ENCODE measurements at places on chromosomes 7 and 10.

DNA sequence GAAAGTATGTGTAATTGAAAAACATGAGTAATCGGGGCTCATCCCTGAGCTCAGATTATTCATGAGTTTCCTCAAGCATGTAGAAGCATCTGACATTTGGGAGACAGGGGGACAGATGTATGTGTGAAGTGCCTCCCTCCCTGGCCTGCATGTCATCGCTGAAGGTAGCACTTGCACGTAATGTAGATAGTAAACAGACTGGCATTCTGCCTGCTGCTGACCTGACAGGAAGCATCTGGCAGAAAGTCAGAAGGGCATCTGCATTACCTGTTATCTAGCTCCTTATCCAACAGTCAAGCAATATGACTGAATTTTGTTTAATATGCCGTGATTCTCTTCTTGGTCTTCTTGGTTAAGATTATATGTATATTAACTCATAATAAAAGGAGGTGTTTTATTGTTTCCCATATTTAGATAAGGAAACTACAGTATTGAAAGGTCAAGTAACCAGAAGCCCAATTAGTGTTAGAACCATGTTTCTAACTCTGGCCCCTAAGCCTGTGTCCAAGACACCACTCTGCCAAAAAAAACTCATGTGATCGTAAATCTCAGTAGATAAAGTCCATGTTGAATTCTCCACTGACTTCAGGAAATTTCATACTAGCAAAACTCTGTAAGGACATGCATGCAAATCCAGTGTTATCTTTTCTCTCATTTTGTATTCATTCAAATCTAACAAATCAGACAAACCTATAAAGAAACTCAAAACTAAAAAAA, 918.1 kb upstream of the MBL2 start:
- no peak for DNase-seq

GRCh38 chr10:46231087-46231486, 55.7 kb upstream of the ANTXRL start:
- DNase-seq, result no peak

DNA sequence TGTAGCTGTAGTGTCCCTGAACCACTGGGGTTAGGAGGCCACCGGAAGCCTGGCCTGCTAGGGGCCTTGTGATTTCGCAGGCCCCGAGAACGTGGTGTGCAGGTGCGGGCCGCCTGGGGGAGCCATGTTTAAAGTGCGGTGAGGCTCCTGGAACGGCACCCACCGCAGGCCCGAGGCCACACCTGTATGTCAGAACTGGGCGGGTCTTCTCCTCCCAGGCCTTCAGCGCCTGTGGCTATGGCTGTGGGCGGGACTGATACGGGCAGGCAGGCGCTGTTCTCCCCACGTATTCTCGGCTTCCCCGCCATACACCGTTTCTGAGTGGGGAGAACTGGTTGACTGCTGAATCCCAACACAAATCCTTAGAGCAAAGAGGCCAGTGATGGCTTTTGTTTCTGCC, 74.8 kb downstream of the DNAJB6 start:
- no peak for DNase-seq

GRCh38 chr7:117132321-117133120, 179.2 kb downstream of the ST7 start:
- DNase-seq, result no peak

- no peak for DNase-seq
These were observed 52.1 kb upstream of the NME8 start for GRCh38 chr7:37796138-37796775.

DNA sequence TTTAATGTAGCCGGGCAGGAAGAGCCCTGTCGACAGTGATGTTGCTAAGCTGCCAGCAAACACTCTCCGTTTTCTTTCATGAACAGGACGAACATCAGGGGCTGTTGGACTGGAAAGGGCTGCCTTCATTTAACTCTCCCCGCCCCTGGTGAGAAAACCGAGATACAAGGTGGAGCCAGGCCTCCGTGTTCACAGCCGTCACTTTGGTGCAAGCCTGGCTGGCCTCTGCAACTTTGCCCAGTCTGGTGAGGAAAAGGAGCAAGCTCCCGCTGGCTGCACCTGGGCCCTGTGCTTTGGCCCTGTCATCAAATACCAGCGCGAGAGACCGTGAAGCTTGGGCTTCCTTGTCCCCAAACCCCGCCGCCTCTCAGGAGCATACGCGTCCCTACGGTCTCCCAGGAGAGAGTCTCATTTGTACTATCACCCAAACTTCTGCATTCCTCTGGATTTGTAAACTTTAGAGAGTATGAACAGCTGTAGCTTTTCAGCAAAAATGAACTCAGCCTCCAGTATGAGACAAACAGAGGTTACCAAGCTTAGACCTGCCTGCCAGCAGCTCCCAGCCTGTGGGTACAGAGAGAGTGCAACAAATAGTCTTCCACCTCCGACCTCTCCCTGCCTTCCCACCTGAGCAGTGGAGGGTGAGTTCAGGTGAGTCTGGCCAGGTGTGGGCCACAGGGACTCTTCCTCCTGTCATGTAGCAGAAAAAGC, 445.3 kb upstream of the MGMT start:
- no peak for DNase-seq

DNA sequence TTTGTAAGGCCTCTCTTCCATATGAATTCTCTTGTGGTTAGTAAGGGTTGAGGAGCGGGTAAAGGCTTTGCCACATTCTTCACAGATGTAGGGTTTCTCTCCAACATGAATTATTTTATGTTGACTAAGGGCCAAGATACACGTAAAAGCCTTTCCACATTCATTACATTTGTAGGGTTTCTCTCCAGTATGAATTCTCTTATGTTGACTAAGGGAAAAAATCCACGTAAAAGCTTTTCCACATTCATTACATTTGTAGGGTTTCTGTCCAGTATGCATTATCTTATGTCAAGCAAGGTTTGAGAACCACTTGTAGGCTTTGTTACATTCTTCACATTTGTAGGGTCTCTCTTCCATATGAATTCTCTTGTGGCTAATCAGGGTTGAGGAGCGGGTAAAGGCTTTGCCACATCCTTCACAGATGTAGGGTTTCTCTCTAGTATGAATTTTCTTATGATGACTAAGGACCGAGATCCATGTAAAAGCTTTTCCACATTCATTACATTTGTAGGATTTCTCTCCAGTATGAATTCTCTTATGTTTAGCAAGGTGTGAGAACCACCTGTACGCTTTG, 493.0 kb downstream of the ZNF479 start:
- no peak for DNase-seq

- no peak for DNase-seq
These were observed 38.9 kb downstream of the ADAMTS14 start for GRCh38 chr10:70711177-70711576.

GRCh38 chr7:16647435-16647960, 1.5 kb downstream of the BZW2 start:
- no peak for DNase-seq

- peak; percentile 53 for DNase-seq
These were observed at the start of gene SFXN2 for GRCh38 chr10:102714621-102715455. TSS of gene SFXN2 (plus strand) at chr10:102714636. CDS start at chr10:102726637, 12,001 bp downstream.

GRCh38 chr10:21519941-21520436, 5.5 kb downstream of the SKIDA1 start:
- no peak for DNase-seq

DNA sequence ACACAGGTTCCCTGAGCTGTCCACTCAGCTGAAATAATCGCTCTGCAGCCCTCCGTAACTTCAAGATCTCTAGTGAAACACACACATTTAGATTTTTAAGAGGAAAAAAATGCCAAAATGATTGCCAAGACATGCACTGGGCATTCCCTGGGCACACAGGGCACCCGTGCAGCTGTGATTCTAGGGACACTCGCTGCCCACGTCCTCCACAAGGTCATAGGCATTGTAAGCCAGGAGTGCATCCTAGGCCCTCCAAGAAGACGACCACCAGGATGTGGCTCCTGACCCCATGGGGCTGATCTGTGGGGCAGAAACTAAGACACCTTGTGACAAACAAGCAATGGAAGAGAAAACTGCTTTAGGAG, 563.3 kb downstream of the PTPRN2 start:
- DNase-seq, result no peak

DNA sequence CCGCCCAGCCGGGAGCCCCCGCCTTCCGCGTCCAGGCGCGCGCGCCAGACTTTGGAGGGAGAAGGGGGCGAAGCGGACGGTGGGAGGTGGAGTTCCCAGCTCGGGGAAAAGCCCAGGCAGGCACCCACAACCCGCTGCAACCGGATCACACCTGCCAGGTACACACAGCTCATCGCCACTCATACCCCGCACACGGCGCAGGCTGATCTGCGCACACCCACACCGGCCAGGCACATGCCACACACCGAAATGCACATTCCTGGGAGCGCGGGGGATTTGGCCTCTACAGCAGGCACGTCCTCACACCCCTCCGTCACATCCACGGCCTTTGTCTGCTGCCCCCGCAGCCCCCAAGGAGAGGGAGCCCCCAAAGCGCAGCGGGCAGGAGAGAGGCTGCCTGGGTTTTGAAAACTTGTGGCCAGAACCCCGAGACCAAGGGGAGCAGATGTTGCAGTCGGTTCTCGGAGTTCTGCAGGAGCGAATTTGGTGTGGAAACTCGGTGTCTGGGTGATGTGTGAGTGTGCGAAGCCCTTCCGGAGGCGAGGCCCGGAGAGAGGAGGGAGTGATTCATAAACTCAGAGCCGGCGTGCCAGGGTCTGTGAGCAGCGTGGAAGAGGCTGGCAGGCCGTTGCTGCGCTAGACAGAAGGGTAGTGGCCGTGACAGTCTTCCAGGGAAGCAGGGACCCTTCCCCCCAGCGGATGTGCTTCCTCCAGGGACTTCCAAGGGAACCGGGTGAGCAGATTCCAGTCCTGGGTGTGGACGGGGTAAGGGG, 734 bp downstream of the CHST3 start:
- no peak for DNase-seq

- peak; percentile 71 for DNase-seq
These were observed 165.1 kb downstream of the GLRX3 start for GRCh38 chr10:130301021-130301892.

DNA sequence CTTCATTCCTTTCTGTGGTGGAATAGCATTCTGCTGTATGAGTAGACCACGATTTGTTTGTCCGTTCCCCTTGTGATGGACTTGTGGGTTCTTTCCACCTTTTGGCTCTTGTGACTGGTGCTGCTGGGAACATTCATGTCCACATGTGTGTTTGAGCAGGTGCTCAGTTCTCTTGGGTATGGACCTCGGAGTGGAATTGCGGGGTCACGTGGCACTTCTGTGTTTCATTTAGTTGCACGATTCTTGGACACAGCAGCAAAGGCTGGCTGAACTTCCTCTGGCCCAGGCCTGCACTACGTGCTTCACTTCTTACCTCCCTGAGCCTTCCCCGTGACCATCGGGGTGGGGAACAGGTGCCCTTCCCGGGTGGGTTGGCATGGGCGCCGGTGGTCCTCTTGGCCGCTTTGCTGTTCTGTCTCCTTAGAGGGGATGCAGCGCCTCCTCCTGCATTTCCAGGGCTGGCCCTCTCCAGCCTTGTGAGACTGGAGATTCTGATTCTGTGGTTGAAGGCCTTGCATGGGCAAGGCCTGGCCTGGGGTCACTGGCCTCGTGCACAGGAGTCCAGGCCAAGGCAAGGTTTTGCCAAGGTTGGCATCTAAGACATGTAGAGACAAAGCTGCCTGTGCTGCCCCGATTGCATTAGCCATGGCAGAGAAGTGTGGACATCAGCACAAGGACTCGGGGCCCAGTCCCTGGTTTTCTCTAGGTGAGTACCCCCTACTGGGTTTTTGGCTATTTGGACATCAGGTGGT, 25.1 kb downstream of the DOCK1 start:
- DNase-seq, result no peak

GRCh38 chr7:25459057-25459456, 230.8 kb upstream of the NPVF start:
- DNase-seq, result no peak

GRCh38 chr10:31146491-31147209, 115.0 kb upstream of the ZNF438 start:
- DNase-seq, result no peak

DNA sequence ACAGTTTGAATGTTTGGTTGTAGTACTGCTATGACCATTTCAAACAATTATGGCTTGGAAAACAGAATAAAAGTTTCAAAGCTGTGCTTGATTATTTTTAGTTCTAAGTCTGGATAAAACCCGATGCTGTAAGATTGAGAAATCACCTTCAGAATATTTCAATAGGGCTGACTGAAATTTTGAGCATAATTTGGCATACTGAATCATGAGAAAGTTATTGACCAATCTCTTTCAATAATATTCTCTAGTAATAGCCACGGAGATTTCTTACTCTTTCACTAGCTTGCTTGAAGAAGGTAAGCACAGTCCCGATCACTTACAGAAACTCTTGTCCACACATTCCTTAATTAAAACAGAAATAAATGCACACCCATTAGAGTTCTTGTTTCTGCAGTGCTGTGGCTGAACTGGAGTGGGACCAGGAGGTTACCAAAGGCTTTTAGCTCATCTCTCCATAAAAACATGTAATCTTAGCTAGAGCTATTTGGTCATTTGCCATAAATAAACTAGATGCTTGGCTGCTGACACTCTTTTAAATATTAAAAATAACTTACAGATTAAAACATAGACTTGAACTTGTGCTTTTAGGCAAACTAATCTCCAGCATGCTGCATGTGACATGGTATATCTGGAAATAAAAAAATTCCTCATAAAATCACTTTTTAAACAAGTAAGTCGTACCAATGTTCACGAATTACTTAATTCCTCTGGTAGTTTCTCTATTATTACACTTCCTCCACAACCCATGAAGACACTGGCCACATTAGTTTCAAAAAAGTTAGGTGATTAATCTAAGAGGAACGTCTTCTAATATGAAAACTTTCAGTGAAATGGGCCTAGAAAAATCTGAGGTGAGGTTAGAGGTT, 97.8 kb downstream of the AGMO start:
- DNase-seq, result no peak

DNA sequence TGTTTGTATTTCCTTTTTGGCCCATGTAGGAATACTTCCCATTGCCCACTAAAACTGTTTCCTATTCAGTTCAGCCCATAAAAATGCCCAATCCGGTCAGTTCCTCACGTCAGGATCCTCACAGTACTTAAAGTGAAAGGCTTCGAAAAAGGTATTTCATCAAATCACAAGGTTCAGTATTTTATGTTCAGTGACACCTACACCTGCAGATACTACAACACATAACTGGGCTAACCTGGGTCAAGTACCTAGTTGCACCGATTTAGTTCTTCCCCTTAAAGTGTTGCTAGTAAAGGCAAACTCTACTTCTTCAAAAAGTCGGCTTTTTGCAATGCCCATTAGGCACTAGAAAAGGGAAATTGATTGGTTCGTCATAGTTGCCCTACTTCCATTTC, 1.1 kb downstream of the SNX13 start:
- DNase-seq, result no peak

DNA sequence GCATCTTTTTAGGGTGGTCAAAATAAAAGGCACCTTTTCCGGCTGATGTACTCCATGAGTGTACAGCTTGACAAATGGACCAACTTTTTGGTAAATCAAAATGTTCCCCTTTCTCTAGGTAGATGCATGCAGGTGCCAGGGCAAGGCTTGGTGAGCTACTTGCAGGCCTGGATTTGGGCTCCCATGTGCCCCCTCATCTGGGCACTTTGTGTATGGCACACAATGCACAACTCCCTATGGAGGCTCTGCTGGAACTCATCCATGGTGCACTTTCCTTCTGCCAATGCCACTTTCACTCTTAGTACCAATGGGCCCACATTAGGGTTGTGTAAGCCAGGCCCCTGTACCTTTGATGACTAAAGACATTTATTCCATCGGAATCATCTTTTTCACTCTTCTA, 300.8 kb downstream of the SDHAF3 start:
- DNase-seq, result no peak

GRCh38 chr7:129423700-129424410, 10.4 kb upstream of the STRIP2 start:
- no peak for DNase-seq

Measured in stimulated activated CD4-positive, alpha-beta T cell treated with anti-CD3 and anti-CD28 coated beads, TNF-alpha, amount 100 ng/mL, for 24 hours (primary cell).